ENCODE measurements at places on chromosomes 6 and 20. TPM values are rescaled to one million over a fixed set of nuclear protein-coding genes. Genes with fewer than 3 reads are reported as not detected.

ECT2L gene
- total RNA-seq, result not detected

LGSN gene
- total RNA-seq, result 0.18 TPM

TMEM74B gene
- not detected for total RNA-seq

SCRT2 gene
- total RNA-seq, result not detected

POU5F1 gene
- total RNA-seq, result not detected

EYA2 gene
- total RNA-seq, result not detected

SLC16A10 gene
- total RNA-seq, result 13.0 TPM

UTRN gene
- 164 TPM for total RNA-seq

KIF6 gene
- total RNA-seq, result not detected

CRISP2 gene
- total RNA-seq, result not detected

All from T-cell (primary cell).